ENCODE measurements at places on chromosomes 3 and 15. TPM values are rescaled to one million over a fixed set of nuclear protein-coding genes. Genes with fewer than 3 reads are reported as not detected.
A peak's percentile ranks its signal among the peaks of the same experiment; 100 is the strongest.

DNA sequence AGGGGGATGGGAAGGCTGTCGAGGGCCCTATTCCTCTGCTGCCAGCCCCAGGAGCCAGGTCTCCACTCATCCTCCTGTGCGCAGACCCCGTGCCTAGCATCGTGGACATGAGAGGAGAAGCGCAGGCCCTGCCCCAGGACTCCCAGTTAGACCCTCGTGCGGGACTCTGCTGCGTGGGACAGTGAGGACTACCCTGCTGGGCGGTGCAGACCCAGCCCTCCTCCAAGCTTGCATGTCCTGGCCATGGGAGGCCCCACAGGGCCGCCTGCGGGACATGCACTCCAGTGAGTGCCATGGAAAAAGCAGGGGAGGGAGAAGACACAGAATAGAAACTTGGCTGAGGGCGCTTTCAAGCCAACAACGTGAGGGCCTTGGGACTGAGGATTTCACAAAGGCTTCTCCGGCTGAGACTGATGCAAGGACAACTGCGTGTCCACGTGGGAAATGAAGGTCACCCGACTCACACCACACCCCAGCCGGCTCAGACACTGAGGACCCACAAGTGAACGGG, 62.6 kb upstream of the IQSEC1 start:
- DNase-seq, result no peak
- H3K27ac ChIP-seq, result no peak overlapping the region
- H3K4me1 ChIP-seq, result no peaks in the 10 kb centered on the region
- H3K36me3 ChIP-seq, result no peaks in the 10 kb centered on the region
- no peak overlapping the region for H3K4me3 ChIP-seq

GRCh38 chr3:11260460-11260859, 11.7 kb upstream of the ATG7 start:
- H3K4me3 ChIP-seq, result no peak overlapping the region
- no peaks in the 10 kb centered on the region for H3K27me3 ChIP-seq
- no peaks in the 10 kb centered on the region for H3K36me3 ChIP-seq
- no peak overlapping the region for H3K27ac ChIP-seq
- DNase-seq, result no peak

DNA sequence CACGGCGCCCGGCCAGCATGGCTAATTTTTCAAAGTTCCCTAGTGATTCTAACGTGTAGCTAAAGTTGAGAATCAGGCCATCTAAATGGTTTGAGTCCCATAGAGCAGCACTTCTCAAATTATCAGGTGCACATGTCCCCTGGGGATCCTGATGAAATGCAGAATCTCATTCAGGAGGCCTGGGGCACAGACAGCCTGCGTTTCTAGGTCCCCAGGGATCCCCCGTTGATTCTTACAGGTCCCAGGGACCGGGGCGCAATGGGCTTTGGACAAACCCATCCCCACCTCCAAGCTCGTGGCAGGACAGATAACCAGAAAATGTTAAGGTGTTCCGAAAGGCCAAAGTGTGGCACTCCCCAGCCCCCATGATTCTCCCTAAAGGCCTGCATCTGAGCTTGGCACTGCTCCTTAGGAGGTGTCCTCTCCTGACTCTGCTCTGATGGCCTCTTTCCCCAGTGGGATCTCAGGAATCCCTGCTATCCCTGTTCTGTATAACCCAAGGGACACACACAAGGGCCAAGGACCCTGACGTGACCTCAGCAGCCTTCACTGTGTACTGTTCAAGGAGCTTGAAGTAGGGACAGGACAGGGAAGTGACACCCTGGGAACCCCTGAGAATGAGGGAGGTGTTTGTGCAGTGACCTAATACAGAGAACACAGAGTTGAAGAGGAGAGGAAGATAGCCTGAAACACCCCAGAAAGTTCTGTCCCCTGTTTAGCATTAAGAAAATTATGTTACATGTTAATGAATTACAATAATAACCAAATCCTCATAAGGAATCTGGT, 8.0 kb downstream of the LRRK1 start:
- peak overlapping the region; percentile 87 for H3K27ac ChIP-seq
- H3K4me1 ChIP-seq, result peaks cover 51% of the 10 kb centered on the region
- peaks cover 26% of the 10 kb centered on the region for H3K36me3 ChIP-seq

DNA sequence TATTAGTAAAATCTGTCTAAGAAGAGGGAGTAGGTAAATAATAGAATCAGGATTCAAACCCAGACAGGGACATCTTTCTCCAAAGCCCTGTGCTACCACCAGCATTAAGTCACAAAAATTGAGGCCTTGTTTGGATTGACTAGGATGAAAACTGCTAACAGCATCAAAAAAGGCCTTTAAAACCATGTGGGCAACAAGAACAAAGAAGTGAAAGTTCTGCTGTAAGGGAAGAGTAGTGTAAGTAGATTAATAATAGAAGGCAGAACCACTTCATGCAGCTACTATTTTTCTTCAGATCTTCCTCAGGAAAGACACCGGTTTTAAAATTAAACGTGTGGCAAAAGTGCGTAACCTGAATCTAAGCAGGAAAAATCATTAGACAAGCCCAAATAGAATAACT, 15.3 kb upstream of the KBTBD12 start:
- DNase-seq, result no peak
- no peaks in the 10 kb centered on the region for H3K36me3 ChIP-seq
- no peaks in the 10 kb centered on the region for H3K4me1 ChIP-seq
- peaks cover 4% of the 10 kb centered on the region for H3K27me3 ChIP-seq

GRCh38 chr15:64453689-64454037, 6.7 kb upstream of the ZNF609 start:
- no peaks in the 10 kb centered on the region for H3K27me3 ChIP-seq
- no peak overlapping the region for H3K27ac ChIP-seq
- no peaks in the 10 kb centered on the region for H3K36me3 ChIP-seq
- no peak for DNase-seq
- no peaks in the 10 kb centered on the region for H3K4me1 ChIP-seq

NRG4 gene
- 0.39 TPM for total RNA-seq

GRCh38 chr3:60580809-60581208, 670.4 kb downstream of the FHIT start:
- no peak overlapping the region for H3K4me3 ChIP-seq
- H3K27ac ChIP-seq, result no peak overlapping the region
- no peaks in the 10 kb centered on the region for H3K27me3 ChIP-seq
- no peak for DNase-seq
- H3K4me1 ChIP-seq, result no peaks in the 10 kb centered on the region
- H3K36me3 ChIP-seq, result no peaks in the 10 kb centered on the region

GRCh38 chr15:51738553-51738952, 1.1 kb upstream of the LYSMD2 start:
- H3K4me3 ChIP-seq, result peak overlapping the region; percentile 79
- DNase-seq, result no peak
- no peaks in the 10 kb centered on the region for H3K27me3 ChIP-seq
- no peaks in the 10 kb centered on the region for H3K36me3 ChIP-seq
- no peak overlapping the region for H3K27ac ChIP-seq
- peaks cover 12% of the 10 kb centered on the region for H3K4me1 ChIP-seq

DNA sequence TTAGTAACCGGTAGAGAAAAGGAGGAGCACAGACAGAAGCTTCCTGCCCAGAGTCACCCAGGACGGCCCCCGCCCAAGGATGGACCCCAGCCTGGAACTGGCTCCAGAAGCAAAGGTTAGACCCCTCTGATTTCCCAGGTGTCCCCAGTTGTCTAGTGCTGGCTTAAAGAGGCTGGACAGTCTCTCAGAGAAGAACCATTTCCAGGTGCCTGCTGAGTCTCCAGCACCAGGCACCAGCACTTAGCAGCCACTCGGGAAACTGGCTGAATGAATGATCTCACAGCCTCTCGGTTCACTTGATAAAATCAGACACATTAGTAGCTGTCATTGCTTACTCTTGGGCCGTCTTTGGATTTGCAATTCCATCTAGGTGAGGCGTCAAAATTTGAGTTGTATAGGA, 139.7 kb upstream of the HES1 start:
- no peak overlapping the region for H3K4me3 ChIP-seq
- no peaks in the 10 kb centered on the region for H3K36me3 ChIP-seq
- no peak overlapping the region for H3K27ac ChIP-seq
- H3K27me3 ChIP-seq, result no peaks in the 10 kb centered on the region

DNA sequence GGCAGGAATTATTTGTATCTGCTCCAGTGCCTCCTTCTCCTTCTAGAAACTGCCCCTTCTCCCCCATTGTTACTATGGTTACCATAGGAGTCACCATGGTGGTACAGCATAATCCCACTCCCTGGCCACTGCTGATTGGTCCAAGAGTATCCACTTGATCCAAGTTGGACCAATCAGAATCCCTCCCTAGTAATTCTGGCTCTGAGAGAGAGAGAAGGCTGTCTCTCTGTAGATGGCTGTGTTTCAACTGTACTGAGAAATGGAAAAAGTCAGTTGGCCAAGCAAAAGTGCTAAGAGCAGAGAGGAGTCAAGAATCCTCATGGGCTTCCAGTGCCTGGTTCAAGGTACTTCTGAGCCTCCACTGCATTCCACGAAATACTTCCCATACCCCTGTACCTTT, 120.6 kb upstream of the SPATA12 start:
- H3K36me3 ChIP-seq, result no peaks in the 10 kb centered on the region
- H3K4me3 ChIP-seq, result no peak overlapping the region
- H3K27ac ChIP-seq, result no peak overlapping the region
- DNase-seq, result no peak
- H3K4me1 ChIP-seq, result no peaks in the 10 kb centered on the region

GRCh38 chr15:97962263-97962662, 1.8 kb downstream of the ARRDC4 start:
- DNase-seq, result no peak
- H3K4me3 ChIP-seq, result no peak overlapping the region
- no peaks in the 10 kb centered on the region for H3K36me3 ChIP-seq
- H3K4me1 ChIP-seq, result peaks cover 3% of the 10 kb centered on the region
- no peak overlapping the region for H3K27ac ChIP-seq

DNA sequence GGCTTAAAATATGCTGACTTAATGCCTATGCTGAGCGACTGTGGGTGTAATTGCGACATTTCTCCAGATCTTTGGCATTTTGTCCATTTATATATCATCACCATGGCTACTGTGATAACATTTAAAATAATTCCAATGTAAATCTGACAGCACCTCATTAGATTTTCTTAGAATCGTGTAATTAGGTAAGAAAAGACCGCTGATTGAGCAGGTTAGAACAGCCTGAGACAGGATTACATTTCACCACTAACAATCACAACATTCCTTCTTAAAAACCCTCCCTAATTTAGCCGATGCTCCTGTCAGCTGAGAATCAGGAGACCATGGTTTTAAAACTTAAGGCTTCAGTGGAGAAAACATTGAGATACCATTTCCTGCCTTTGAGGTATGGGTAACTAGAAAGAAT, 455.3 kb upstream of the PDZRN3 start:
- no peak for DNase-seq
- no peak overlapping the region for H3K27ac ChIP-seq
- no peak overlapping the region for H3K4me3 ChIP-seq
- H3K27me3 ChIP-seq, result no peaks in the 10 kb centered on the region
- no peaks in the 10 kb centered on the region for H3K36me3 ChIP-seq
- H3K4me1 ChIP-seq, result no peaks in the 10 kb centered on the region

- no peak for DNase-seq
- H3K4me1 ChIP-seq, result no peaks in the 10 kb centered on the region
- no peaks in the 10 kb centered on the region for H3K27me3 ChIP-seq
- no peak overlapping the region for H3K4me3 ChIP-seq
- H3K27ac ChIP-seq, result no peak overlapping the region
Measured at GRCh38 chr3:64138656-64139375, 86.5 kb downstream of the PRICKLE2 start.

GRCh38 chr3:180548050-180548449, 53.9 kb upstream of the TTC14 start:
- no peak overlapping the region for H3K27ac ChIP-seq
- no peaks in the 10 kb centered on the region for H3K4me1 ChIP-seq
- H3K27me3 ChIP-seq, result no peaks in the 10 kb centered on the region
- no peak for DNase-seq

SETD2 gene
- 32.6 TPM for total RNA-seq

GRCh38 chr3:8085498-8085897, 416.1 kb upstream of the LMCD1 start:
- H3K27ac ChIP-seq, result no peak overlapping the region
- no peaks in the 10 kb centered on the region for H3K4me1 ChIP-seq
- no peak overlapping the region for H3K4me3 ChIP-seq
- no peaks in the 10 kb centered on the region for H3K27me3 ChIP-seq
- H3K36me3 ChIP-seq, result no peaks in the 10 kb centered on the region

DNA sequence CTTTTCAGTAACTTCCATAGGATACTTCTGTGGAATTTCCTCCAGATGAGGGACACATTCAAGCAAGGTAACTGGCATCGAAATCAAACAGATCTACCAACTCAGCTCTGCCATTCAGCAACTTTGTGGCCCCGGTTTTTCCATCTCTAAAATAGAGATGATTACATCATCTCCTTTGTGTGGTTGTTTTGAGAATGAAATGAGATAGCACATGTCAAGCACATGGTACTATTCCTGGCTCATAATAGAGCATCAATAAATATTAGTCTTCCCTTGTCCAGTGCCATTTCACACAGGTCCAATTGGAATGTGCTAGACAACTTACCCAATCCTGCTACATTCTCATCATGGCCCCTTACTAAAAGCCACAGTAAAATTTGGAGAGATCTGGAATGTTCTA, 24.2 kb upstream of the TM4SF4 start:
- peaks cover 11% of the 10 kb centered on the region for H3K4me1 ChIP-seq
- no peak overlapping the region for H3K4me3 ChIP-seq
- H3K27me3 ChIP-seq, result no peaks in the 10 kb centered on the region
- no peak for DNase-seq

GRCh38 chr15:43285609-43286037, 18.9 kb upstream of the TGM5 start:
- no peaks in the 10 kb centered on the region for H3K4me1 ChIP-seq
- H3K27me3 ChIP-seq, result no peaks in the 10 kb centered on the region
- no peak overlapping the region for H3K4me3 ChIP-seq
- peak; percentile 67 for DNase-seq
- no peak overlapping the region for H3K27ac ChIP-seq

- H3K4me3 ChIP-seq, result peak overlapping the region; percentile 42
- no peak overlapping the region for H3K27ac ChIP-seq
- no peaks in the 10 kb centered on the region for H3K36me3 ChIP-seq
- H3K27me3 ChIP-seq, result no peaks in the 10 kb centered on the region
- H3K4me1 ChIP-seq, result peaks cover 8% of the 10 kb centered on the region
- no peak for DNase-seq
Measured at GRCh38 chr3:10008588-10009344, 17.5 kb upstream of the FANCD2 start.

GRCh38 chr3:28564211-28564610, 215.6 kb upstream of the AZI2 start:
- no peak overlapping the region for H3K27ac ChIP-seq
- DNase-seq, result no peak
- H3K27me3 ChIP-seq, result no peaks in the 10 kb centered on the region
- H3K36me3 ChIP-seq, result no peaks in the 10 kb centered on the region
- H3K4me3 ChIP-seq, result no peak overlapping the region
- no peaks in the 10 kb centered on the region for H3K4me1 ChIP-seq

GOLGA8T gene
- total RNA-seq, result not detected

GRCh38 chr3:51391566-51392354, 675 bp downstream of the RBM15B start:
- peak overlapping the region; percentile 62 for H3K4me3 ChIP-seq
- H3K27ac ChIP-seq, result peak overlapping the region; percentile 72
- peaks cover 14% of the 10 kb centered on the region for H3K36me3 ChIP-seq
- DNase-seq, result no peak
- H3K27me3 ChIP-seq, result no peaks in the 10 kb centered on the region
- H3K4me1 ChIP-seq, result peaks cover 27% of the 10 kb centered on the region

RRP9 gene
- total RNA-seq, result 54.5 TPM

MFGE8 gene
- total RNA-seq, result 1,799 TPM

- H3K27ac ChIP-seq, result no peak overlapping the region
- H3K4me3 ChIP-seq, result no peak overlapping the region
- H3K27me3 ChIP-seq, result peaks cover 8% of the 10 kb centered on the region
- H3K4me1 ChIP-seq, result no peaks in the 10 kb centered on the region
- no peak for DNase-seq
Measured at GRCh38 chr3:147360646-147361453, 45.5 kb downstream of the ZIC4 start.

- no peaks in the 10 kb centered on the region for H3K36me3 ChIP-seq
- DNase-seq, result no peak
- no peak overlapping the region for H3K4me3 ChIP-seq
- peak overlapping the region; percentile 85 for H3K27ac ChIP-seq
Measured at GRCh38 chr3:14265246-14265962, 86.8 kb downstream of the LSM3 start.
